ENCODE measurements at places on chromosomes 5 and 9. TPM values are rescaled to one million over a fixed set of nuclear protein-coding genes. Genes with fewer than 3 reads are reported as not detected.
A peak's percentile ranks its signal among the peaks of the same experiment; 100 is the strongest.

- no peak for DNase-seq
Observed at GRCh38 chr9:95458666-95459065, 58.1 kb downstream of the PTCH1 start.

GRCh38 chr5:172150514-172151425 is 37.3 kb downstream of the STK10 start:
- peak; percentile 54 for DNase-seq

DNA sequence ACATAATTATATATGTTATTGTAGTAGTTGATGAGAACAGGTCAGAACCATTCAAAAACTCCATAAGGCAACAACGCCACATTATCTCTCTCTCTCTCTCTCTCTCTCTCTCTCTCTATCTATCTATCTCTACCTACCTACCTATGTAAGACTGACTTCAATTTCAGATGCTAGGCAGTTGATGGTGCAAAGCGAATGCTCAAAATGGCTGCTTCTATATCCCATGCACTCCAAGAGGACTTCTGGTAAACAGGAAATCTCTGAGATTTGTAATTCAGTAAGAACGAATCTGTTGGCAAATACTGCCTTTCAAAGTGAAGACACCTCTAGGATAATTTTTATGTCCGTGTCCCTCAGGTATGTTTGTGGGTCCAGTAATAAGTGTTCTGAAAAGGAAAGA is 43.7 kb downstream of the MEF2C start:
- no peak for DNase-seq

- DNase-seq, result no peak
Observed at GRCh38 chr5:91302305-91302704, 80.8 kb downstream of the ARRDC3 start.

- DNase-seq, result no peak
Observed at GRCh38 chr9:112033237-112034215, 136.9 kb downstream of the UGCG start.

DNA sequence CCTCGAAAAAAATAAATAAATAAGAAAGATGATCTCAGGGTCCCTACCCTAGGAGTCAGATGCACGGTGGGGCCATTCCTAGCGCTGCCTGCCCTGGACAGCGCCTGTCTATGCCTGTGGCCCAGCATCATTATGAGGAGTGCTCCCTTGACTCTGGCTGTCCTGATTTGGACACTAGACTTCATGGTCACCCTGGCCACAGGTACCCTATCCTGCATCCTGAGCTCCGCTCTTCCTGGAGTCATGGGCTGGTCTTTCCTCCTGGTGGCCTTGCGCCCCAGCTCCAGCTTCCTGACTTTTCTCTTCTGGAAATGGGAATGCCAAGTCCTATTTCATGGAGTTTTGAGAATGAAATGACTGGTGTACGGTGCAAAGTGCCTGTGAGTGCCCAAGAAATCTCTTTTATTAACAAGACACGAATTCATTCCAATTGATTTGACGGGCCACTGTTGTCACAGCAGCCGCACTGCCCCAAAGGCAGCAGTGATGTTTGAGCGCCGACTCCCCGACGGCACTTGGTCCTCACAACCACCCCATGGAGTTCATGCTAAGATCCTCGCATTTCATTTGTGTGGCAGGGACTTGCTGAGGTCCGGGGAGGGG is 564 bp upstream of the AIF1L start:
- DNase-seq, result no peak

The SPINK6 gene
- total RNA-seq, result not detected

DNA sequence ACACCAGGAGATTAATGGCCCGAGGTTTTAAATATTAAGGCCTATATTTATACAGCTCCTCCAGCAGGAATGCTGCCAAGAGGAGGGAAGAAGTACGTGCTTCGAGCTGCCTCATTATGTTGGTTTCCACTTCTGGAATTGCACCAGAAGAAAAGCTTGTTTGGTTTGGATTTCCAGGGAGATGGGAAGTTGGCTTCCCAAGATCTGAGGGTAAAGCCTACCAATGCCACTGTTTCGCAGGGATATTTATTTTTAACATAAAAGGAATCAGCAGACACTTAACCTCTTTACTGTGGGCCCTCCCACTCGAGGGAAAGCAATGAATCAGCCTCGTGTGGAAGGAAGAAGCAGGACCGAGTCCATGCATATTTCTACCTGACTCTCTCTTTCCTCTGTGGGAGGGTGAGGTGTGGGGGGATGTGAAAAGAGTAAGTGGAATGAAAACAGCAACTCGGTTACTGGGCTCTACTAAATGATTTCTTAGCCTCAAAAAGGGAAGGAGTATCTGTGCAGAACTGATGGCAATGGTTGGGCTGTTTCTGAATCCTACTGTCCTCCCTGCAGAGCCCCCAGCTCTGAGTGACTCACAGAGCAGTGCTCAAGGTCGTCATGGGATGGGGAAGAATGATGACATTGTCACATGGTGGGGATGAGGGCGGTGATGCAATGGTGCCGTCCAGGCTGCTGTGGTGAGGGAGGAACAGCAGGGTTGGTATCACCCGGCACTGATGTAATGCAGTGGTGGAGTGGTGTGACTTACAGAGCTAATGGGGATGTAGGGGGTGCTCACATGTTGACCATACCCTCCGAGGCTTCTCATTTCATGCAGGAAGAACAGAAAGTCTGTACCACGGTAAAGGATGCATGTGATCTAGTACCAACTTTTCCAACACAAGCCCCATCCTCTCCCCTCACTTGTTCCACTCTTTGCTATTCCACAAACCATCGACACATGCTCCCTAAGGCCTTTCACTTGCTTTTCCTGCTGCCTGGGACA is 215.0 kb upstream of the PANK3 start:
- peak; percentile 47 for DNase-seq

The ATP10B gene
- total RNA-seq, result 25.1 TPM

The ELP1 gene
- total RNA-seq, result 24.2 TPM

- no peak for DNase-seq
Observed at GRCh38 chr9:76729980-76730737, 34.1 kb upstream of the PCA3 start.

The BARHL1 gene
- not detected for total RNA-seq

The AFAP1L1 gene
- 8.4 TPM for total RNA-seq

DNA sequence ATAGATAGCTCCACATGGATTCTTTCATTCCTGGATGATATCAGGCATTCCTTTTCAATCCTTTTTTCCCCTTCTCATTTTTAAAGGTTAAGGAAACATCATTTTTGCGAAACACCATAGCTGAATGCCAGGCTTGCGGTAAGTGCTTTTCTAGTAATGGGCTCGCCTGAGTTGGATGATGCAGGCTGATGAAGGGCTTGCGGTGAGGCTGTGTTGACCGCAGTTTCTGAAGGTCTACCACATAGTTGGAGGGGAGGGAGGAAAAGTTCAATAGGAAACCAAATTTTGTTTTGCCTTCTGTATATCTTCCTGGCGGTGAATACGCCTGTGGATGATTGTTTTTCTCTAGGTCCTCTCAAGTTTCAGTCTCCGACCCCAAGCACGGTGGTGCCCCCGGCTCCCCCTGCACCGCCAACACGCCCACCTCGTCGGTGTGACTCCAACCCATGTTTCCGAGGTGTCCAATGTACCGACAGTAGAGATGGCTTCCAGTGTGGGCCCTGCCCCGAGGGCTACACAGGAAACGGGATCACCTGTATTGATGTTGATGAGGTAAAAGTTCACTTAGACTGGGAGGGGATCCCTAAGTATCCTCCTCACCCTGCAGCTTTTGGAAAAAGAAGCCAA is 24.3 kb downstream of the THBS4 start:
- no peak for DNase-seq

GRCh38 chr9:38326122-38326521 is 66.4 kb upstream of the ALDH1B1 start:
- DNase-seq, result no peak

DNA sequence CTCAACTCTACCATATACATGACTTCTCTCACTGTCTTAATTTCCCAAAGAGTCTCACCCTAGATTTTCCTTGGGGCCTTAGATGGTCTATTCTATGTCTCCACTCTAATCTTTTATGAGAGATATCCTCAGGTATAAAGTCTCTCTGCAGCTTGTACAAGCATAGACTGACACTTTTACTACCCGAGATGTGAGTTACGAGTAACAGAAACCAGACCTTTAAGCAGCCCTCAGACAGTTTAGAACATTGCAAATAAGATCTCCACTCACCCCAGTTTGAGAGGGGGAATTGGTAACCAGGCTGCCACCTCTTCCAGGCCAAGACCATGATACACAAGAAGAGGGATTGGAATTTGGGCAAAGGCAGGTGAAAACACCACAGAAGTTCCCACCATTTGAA is 542.5 kb downstream of the TLE4 start:
- no peak for DNase-seq

The F2RL1 gene
- total RNA-seq, result 16.8 TPM

DNA sequence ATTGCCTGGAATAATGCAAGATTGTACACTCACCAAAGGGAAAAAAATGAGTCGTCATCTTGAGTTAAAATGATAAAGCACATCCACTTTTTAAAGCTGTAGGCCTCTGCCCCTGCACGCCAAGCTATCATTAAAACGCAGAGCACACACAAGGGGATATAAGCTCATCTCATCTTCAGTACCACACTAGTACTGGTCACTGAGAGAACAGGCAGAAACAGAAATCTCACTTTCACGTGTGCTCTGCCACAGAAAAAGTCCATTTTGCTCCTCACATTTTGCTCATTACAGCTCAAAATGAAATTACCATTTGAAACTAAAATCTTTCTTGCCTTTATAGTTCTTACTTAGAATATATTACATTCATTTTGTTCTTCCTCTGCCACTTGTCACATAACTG is 99.2 kb upstream of the SLC30A5 start:
- no peak for DNase-seq

The MCC gene
- 88.8 TPM for total RNA-seq

DNA sequence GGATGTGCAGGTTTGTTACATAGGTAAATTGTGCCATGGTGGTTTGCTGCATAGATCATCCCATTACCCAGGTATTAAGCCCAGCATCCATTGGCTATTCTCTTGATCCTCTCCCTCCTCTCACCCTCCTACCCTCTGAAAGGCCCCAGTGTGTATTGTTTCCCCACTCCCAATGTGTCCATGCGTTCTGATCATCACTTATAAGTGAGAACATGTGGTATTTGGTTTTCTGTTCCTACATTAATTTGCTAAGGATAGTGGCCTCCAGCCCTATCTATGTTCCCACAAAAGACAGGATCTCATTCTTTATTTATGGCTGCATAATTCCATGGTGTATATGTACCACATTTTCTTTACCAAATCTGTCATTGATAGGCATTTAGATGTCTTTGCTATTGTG is 243.3 kb upstream of the PDE4D start:
- DNase-seq, result no peak

DNA sequence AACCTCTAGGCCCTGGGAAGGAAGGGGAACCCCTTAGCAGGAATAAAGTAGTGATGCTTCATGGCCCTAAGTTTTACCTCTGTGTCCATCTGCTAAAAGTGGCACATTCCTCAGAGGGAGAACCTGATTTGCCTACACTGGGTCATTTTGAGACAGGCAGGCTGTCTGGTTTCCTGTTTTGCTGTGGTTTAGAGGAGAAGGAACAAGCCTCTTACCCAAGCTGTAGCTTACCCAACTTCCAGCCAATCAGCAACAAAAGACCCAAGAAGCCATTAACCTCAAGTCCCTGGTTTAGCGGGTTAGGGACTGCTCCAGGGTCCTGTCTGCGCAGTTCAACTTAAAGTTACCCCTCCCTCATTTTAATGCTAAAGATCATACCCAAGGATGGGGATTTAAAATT is 411.0 kb downstream of the MAT2B start:
- DNase-seq, result no peak

DNA sequence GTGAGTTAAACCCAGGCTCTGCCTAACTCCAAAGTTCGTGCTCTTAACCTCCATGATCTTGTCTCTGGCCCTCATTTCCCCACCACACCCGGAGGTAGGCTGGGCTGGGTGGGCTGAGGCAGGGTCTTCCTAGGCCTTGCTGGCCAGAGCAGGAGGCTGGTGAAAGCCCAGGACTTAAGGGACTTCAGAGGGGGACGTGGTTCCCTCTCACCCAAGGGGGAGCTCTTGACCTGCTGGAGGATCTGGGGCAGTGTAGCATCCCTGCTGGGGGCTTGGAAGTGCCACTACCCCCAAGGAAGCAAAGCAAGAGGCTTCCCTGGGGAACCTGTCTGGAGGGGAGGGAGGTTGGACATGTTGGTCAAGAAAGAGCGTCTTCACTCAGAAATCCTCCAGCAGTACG is 14.7 kb downstream of the PITX1 start:
- no peak for DNase-seq

DNA sequence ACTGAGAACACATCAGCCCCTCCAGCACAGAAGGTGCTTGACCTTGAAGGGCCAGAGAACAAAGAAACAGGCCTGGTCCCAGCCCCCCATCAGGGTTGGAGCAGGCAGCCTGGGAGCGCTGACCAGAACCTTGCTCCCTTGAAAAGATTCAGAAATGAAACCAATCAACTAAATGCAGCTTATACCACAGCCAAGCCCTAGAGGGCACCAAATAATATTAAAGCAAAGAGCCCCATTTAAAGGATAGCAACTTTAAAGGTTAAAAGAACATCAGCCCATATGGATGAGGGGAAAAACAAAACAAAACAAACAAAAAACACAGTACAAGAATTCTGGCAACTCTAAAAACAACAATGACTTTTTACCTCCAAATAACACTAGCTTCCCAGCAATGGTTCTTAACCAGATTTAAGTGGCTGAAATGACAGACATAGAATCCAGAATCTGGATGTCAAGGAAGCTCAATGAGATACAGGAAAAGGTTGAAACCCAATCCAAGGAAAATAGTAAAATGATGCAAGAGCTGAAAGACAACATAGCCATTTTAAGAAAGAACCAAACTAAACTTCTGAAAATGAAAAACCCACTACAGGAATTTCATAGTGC is 471.9 kb downstream of the MTRR start:
- no peak for DNase-seq

DNA sequence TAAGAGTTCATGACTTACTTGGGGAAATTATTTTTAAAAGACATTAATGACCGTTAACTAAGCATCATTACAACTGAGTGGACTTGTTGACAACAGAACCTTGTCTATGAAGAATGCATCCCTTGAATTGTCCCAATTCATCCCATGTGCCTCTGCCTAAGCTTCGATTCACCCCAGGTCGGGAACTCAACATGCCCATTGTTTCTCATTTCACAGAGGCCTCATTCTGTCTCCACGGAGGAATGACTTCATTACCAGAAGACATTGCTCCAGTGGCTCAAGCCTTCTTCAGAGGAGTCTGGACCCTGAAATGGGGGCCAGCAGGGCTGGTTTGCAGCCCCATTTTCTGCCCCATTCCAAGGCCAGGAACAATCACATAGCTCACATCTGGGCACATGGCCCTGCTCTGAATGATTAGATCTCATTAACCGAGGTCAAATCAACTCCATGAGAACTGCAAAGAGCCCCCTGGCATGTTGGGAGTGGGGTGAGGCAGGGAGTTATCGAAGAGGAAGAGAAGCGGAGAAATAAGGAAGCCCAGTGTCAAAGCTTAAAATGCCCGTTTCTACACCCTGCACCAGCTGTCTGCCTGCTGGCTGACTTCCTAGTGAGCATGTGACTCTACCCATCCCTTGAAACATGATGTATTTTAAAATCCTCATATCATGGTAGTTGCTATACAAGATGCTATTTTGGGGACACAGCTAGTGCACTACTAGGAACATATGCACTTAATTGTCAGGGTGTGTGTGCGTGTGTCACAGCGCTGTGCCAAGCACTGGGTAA is 137.3 kb downstream of the LHFPL2 start:
- no peak for DNase-seq

The COL23A1 gene
- total RNA-seq, result 3.5 TPM

GRCh38 chr9:125447202-125447802 is 185.7 kb downstream of the GAPVD1 start:
- no peak for DNase-seq

- DNase-seq, result no peak
Observed at GRCh38 chr9:133370685-133371084, 5.2 kb downstream of the SURF4 start.

The CYSRT1 gene
- 1.9 TPM for total RNA-seq
